ENCODE measurements at places on chromosomes 16 and 17.

DNA sequence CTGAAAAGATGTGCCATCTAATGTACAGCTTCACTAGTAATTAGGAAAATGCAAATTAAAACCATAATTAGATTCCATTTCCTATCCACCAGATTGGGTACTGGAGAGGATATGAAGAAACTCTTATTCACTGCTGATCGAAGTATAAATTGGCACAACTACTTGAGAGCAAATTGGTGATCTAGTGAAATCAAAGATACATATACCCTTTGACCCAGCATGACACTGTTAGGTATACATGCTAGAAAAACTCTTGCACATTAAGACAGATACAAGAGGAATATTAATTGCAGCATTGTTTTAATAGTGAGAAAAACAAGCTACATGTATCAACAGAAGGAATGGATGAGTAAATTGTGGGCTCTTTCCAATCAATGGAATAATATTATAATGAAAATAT, 48.8 kb downstream of the BRIP1 start:
- no peak for DNase-seq

DNA sequence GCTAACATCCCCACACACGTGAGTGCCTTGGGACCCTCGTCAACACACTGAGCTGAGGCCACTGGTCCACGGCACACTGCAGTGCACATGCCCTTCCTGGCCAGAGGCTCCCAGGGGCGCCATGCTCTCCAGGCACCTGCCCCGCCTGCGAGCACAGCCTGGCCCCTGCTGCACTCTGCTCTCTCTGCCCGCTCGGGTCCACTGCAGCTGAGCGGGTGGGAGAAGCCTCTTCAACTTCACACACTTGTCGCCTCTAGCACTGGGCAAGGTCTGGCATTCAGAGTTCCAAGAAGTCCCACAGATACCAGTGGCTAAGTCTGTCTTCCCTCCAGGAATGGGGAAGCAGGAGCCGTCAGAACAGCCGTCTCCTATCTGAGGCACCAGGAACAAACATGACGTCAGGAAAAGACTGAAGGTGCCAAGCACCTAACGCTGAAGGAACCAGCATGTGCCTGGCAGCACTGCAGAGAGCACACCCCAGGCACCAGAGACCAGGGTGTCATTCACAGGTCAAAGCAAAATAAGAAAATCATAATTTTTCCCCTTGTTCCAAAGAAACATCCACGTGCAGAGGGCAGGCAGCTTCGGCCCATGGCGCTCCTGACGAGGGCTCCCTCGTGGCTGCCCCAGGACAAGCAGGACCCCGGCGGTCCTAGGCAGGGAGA, 82.9 kb downstream of the ZNF778 start:
- DNase-seq: peak; percentile 83

- no peak for DNase-seq
Observed at GRCh38 chr16:3640632-3641501, 13.6 kb upstream of the DNASE1 start.

GRCh38 chr16:8628981-8629725, 7.7 kb downstream of the METTL22 start:
- DNase-seq: no peak

DNA sequence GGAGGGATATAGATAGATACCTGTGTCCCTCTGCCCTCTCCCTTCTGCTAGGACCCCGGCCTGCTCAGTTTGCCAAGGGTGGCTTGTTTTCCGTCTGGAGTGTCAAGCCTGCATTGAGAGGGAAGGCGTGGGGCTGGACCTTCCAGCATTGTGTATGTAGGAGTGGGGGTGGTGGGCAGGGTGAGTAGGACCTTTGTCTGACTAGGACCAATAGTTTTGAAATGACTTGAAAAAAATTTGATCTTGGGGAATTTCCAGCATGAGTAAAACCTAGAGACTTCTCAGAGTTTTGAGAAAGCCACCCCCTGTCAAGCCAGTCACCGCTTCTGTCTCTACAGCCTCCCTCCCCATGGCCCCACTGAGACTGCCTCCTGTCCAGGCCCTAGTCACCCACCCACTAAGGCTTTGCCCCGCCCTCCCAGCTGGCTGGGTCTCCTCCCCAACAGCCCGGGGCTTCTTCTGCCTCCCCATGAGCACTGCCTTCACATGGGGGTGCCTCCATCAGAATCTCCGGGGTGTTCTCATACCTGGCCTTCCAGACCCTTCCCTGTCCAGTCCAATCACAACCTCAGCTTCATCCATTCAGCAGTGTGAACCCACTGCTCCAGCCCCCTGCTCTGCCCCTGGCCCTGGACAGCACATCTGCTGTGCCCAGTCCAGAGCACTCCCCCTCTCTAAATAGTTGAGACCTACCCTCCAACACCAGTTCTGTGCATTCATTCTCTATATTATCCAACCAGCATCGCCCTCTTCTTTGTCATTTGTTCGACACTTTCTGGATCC, 207.0 kb downstream of the MSI2 start:
- DNase-seq: peak; percentile 63

DNA sequence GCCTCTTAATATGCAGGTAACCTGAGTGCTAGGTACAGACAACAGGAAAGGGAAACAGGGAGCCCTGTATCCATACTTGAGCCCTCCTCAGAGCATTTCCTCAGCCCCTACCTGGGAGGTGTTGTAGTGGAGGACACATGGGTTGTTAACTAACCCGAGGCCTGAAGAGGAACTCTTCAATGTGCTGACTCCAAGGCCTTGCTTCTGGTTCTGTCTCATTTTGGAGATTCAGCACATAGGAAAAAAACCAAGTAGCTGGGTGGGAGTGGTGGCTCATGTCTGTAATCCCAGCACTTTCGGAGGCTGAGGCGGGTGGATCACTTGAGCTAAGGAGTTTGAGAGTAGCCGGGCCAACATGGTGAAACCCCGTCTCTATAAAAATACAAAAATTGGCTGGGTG, 24.8 kb downstream of the SNX11 start:
- no peak for DNase-seq

- DNase-seq: no peak
Observed at GRCh38 chr17:47120521-47121095, 68.5 kb downstream of the CDC27 start.

DNA sequence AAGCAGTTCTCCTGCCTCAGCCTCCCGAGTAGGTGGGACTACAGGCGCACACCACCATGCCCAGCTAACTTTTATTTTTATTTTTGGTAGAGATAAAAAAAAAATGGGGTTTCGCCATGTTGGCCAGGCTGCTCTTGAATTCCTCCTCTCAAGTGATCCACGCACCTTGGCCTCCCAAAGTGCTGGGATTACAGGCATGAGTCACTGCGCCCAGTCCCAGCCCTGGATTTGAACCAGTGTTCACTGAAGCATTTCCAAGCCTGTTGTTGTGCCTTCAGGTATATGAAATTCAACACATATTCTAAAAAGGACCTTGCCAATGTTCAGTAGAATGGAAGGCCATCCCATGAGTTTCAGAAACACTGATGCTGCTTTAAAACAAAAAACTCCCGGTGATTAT, 165.3 kb downstream of the SLC39A11 start:
- DNase-seq: no peak

- DNase-seq: peak; percentile 80
Observed at GRCh38 chr16:23504453-23505179, 5.7 kb downstream of the GGA2 start.

DNA sequence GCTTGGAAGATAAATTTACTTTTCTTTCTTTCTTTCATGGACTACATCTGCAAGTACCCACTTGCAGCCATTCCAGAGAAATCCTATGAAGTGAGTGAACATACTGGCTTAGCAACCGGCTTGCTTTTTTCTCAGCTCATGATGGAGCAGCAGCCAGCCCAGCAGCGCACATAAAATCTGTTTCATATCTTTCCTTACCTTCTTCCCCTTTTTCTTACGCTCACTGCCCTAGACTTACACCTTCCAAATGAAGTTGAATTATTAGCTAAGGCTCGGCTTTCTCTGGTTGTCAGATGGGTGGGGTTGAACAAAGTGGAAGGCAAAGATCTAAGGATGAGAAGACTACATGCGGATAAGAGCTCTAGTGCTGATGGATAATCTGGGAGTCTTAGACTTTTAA, 13.9 kb upstream of the ABCA8 start:
- DNase-seq: peak; percentile 13

GRCh38 chr17:20961586-20961985, 81.2 kb downstream of the USP22 start:
- DNase-seq: no peak

DNA sequence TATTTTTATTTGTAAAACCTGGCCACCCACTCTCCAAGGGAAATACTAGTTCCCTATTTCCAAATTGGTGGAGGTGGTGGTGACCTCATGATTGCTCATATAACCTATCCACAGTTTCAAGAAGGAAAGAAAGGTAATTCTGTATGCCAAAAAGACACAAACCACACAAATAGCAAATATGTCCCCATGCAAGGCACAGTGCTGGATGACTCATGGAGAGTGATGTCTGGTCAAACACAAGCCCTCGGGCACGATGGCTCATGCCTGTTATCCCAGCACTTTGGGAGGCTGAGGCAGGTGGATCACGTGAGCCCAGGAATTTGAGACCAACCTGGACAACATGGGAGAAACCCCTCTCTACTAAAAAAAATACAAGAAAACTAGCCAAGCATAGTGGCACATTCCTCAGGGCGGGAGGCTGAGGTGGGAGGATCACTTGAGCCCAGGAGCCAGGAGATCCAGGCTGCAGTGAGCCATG, 64.2 kb downstream of the GNA13 start:
- DNase-seq: no peak

GRCh38 chr16:21647562-21648164, 4.7 kb downstream of the IGSF6 start:
- no peak for DNase-seq

DNA sequence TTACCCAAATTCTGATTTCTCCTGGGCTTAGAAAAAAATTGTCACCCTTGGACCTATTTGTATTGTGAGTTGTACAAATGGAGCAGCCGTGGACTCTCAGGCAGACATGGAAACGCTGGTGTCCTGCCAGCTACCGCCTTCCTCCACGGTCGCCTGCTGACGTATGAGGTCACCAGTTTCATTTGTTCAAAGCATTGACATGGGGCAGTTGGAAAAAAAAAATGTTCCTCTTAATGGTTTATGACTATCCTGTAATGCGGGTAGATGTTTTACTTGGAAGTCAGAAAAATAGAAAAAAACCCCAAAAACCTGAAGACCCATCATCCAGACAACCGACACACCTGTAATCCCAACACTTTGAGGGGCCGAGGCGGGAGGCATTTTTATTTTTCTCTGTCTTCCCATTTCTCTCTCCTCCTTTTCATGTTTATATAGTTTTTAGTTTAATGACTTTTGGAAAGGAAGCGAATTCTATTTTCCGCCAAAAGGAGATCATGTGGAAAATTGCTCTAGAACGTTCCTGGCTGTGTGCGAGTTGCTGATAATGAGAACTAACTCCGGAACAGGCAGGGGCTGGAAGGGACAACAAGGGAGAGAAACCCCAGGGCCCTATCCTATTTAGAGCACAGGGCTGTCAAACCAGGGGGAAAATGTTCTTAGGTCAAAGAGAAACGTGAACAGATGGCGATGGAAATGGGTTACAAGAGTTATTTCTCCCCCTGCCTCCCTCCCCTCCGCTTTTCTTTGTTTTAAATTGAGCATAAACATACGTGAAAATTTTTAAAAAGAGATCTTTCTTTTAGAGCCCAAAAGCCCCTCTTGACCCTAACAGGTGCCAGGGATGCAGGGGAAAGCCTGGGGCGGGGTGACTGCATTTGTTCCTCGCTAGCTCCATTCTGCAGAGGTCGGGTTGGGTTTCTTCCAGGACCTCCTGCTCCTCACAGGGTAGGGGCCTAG, 13.7 kb downstream of the DNAH17 start:
- peak; percentile 80 for DNase-seq

DNA sequence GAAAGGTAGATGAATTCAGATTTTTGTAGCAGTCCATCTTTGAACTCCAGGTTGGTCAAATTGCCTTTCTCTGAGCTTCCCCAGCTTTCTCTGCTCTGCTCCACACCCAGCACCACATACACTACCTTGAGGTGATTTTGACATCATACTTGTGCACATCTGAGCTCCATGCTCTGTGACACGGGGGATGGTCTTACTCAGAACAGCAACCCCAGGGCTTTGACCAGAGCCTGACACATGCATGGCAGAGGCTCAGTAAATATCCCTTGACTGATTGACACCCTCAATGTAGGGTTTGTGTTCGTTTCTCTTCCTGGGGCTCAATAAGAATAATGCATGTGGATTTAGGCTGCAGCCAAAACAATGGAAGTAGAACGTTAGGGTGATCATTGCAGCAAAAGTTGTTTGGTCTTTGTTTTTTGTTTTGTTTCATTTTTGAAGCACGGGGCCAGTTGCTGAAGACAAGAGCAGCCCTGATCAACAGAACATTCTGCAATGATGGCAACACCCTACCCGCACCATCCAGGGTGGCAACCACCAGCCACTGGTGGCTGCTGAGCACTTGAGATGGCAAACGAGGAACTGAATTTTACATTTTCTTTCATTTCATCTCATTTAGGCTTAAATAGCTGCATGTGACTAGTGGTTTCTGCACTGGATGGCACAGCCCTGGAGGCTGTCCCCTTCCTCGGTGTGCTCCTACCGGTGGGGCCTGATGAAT, 224.8 kb upstream of the TNRC6C start:
- DNase-seq: no peak

DNA sequence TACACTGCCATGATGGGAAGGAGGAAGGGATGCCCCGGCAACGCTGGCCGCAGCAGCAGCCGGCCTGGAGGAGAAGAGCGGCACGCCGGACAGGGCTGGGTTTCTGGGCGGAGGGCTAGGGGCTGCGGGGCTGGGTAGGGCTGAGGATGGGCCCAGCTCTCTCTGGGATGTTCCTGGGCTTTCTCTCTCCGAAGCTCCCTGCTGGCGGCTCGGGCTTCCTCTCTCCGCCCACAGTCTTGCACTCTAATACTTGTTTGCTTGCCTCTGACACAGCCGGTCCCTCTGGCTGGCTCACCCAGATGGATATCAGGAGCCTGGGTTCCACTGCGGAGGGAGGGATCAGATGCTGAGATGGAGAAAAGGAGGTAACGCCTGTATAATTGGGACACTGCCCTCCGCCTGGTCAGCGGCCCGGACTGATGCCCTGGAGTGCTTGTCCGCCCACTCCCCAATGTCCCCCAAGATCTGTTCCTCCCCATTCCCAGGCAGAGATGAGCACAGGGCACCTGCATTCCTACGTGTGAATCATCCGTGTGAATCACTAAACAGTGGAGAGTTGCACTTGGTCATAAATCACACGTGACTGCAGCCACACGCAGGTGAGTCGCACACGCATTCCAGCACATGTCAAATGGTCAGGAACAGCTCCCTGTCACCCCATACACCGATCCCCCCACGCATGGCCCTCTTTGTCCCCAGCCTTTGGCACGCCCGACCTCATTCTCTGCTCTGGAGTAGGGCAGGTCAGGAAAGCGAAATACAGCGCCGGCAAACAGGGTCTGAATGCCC, at the start of gene ALOXE3:
TSS of gene ALOXE3 (minus strand) at position 535 of the 789 bp plus-strand sequence. CDS start at position 11, 524 bp downstream.
- DNase-seq: peak; percentile 66

Measured in right cardiac atrium (tissue), 5 donors.